ENCODE measurements at places on chromosomes 2 and 18.
A peak's percentile ranks its signal among the peaks of the same experiment; 100 is the strongest.

- DNase-seq, result no peak
Measured at GRCh38 chr2:31247711-31248110, 13.8 kb downstream of the EHD3 start.

DNA sequence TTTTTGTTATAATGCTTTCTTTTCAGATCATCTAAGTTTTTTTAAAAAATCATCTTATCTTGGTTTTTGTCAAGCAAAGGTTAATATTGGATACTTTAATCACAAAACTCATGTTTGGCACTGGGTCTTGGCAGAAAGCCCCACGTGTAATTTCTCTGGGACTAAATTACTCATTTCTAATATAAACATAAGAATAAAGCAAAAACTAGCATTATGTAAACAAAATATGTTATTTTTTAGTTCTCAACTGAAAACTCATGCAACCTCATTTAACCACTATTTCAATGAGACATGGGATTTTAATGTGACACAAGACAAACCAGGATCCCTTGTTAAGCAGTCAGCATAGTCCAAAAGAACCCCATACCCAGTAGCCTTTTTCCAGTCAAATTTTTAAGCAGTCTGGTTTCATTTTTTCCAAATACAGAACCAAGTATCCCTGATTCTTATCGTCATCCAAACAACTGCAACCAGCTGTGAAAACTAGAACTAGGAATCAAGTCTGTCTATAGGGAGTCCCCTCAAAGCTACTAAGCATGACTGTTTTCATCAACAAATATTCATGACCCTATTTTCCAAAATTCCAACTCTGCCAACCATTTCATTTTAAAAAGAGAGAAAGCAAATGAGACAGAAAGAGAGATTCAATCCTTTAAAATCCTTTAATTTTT is 27.1 kb downstream of the PID1 start:
- DNase-seq, result no peak

DNA sequence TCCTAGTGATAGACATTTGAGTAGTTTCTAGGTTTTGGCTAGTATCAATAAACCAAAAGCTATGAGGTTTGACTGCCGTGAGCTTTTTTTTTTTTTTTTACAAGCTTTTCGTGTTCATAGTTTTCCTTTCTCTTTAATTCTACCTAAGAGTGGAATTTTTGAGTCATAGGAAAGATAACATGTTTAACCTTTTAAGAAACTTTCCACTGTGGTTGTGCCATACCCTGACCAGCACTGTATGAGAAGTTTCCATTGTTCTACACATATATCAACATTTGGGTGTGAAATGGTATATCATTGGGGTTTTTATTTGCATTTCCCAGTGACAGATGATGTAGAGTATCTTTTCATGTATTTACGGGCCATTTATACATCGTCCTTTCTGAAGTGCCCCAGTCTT is 31.7 kb downstream of the UBE2F start:
- no peak for DNase-seq

DNA sequence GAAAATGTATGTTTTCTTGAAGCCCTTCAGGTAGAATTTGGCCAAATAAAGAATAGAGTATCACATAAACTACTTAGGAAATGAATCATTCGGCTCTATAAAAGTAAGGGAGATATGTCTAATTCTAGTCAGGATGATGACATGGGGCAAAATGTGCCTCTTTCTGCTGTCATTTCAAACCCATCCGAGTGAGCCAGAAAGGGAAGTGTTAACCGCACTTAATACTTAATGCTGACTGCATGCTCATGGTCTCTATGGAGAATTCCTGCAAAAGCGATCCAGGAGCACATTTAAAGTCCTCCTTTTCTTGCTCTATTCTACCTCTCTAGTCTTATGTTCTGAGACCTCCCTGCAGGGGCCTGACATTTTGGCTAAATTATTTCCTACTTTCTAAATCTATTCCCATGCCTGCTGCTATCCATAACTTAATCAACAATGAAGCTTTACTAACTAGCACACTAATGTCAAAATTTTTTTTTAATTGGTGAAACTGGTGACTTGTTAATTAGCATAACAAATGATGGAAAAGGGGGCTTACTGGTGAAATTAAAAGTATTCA is 127.4 kb downstream of the CDC42EP3 start:
- no peak for DNase-seq

DNA sequence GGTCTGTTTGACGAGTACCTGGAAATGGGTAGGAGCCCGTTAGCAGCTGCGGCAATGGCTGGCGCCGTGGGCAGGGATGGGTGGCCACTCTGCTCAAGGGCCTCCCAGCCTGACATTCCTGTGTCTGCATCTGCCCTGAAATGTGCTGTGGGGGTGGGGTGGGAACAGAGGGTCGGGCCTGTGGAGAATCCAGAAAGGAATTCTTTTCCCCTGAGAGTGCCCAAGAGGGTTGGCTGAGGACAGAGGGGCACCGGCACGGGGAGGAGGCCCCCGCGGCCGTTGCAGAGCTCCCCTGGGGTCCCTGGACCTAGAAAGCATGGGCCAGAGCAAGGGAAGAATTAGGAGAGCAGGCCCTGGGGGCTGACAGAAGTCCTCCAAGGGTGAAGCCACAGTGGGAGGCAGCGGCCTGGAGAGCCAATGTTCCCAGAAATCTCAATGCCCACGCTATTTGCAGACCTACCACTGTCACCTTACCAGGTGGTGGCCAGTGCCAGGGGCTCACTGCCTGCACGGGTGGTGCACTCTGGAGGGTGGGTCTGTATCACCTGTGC is 27.8 kb downstream of the ANO7 start:
- no peak for DNase-seq

GRCh38 chr2:71596011-71596410 is 142.7 kb downstream of the DYSF start:
- no peak for DNase-seq

- DNase-seq, result no peak
Measured at GRCh38 chr2:120142528-120143219, 80.5 kb downstream of the TMEM185B start.

- DNase-seq, result no peak
Measured at GRCh38 chr2:181900007-181900651, 8.6 kb downstream of the ITPRID2 start.

- no peak for DNase-seq
Measured at GRCh38 chr2:120401275-120402066, 55.5 kb downstream of the INHBB start.

- DNase-seq, result no peak
Measured at GRCh38 chr2:208984376-208985090, 439.3 kb upstream of the MAP2 start.

GRCh38 chr2:163341426-163341825 is 394.4 kb downstream of the FIGN start:
- DNase-seq, result no peak

- DNase-seq, result no peak
Measured at GRCh38 chr2:236786751-236787150, 217.1 kb downstream of the ACKR3 start.

- DNase-seq, result no peak
Measured at GRCh38 chr2:174778085-174778981, 14.1 kb upstream of the CHRNA1 start.

DNA sequence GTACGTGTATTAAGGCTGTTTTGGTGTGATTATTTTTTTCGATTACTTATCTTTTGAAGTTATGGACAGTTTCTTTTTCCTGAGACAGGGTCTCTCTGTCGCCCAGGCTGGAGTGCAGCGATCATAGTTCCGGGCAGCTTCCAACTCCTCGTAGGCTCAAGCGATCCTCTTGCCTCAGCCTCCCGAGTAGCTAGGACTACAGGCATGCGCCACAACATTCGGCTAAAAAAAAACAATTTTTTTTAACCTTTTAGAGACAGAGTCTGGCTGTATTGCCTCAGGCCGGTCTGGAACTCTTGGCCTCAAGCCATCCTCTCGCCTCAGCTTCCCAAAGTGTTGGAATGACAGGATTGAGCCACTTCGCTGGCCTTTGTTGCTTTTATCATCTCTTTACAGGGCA is 945 bp downstream of the HAT1 start:
- DNase-seq, result no peak

- DNase-seq, result no peak
Measured at GRCh38 chr18:46497129-46497528, 159.9 kb downstream of the LOXHD1 start.

- no peak for DNase-seq
Measured at GRCh38 chr2:226671141-226671676, 128.4 kb downstream of the IRS1 start.

DNA sequence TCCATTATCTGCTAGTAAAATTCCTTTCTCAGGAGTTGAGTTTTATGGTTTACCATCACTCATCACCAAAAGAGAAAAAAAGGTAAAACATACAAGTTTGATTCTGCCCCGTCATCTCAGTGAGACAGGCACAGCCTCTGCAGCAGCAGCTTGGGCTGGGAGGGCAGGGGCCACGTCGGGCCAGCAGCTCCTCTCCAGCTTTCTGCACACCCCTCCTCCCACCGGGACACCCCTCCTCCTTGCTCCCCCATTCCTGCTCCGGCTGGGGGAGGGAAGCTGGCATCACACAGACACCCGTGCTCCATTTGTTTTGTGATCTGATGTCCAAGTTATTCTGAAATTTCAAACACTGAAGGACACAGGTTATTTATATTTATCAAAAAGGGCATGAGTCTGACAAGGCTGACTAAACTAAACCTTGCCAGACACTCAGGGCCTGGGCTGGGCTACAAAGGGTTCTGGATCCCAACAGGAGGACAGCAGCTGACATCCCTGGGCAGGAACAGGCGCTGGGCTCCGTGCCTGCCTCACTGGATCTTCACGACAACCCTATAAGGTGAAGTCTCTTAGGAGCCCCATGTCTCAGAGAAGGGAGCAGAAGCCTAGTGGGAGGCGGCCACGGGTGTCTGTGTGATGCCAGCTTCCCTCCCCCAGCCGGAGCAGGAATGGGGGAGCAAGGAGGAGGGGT is 71.4 kb downstream of the HDAC4 start:
- no peak for DNase-seq

- peak; percentile 30 for DNase-seq
Measured at GRCh38 chr2:213125646-213126347, 25.6 kb downstream of the IKZF2 start.

GRCh38 chr2:20672201-20672951 is 5.4 kb downstream of the GDF7 start:
- DNase-seq, result no peak

DNA sequence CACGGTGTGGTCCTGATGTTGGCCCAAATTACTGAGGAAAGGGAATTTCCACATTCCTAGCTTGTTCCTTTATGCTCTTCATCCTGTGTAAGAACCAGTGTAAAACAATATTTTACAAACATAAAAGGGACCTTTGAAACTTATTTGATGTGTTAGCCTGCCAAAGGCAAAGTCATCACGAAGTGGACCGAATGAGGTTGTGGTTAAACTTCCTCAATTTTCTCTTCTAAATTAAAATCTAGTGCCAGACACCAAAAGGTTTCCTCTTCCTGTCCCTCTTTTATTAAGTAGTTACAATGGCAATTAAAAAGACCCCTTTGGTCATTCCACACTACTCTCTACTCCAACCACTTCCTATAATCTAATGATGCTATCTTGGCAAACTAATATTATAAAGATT is 279.8 kb downstream of the AFF3 start:
- no peak for DNase-seq

GRCh38 chr2:88601286-88601685 is 26.0 kb downstream of the EIF2AK3 start:
- no peak for DNase-seq

GRCh38 chr2:143607231-143608062 is 478.2 kb downstream of the ARHGAP15 start:
- DNase-seq, result no peak

Measured in NK-92 treated with Interleukin-12 subunit alpha and Interleukin-12 subunit beta, amount 100 ng/mL, for 24 hours (cell line).